ENCODE measurements at places on chromosomes 3 and 15.

- no peak for DNase-seq
Measured at GRCh38 chr3:123390865-123391600, 57.9 kb downstream of the ADCY5 start.

- no peak for DNase-seq
Measured at GRCh38 chr3:52813810-52814209, 16.7 kb downstream of the ITIH4 start.

DNA sequence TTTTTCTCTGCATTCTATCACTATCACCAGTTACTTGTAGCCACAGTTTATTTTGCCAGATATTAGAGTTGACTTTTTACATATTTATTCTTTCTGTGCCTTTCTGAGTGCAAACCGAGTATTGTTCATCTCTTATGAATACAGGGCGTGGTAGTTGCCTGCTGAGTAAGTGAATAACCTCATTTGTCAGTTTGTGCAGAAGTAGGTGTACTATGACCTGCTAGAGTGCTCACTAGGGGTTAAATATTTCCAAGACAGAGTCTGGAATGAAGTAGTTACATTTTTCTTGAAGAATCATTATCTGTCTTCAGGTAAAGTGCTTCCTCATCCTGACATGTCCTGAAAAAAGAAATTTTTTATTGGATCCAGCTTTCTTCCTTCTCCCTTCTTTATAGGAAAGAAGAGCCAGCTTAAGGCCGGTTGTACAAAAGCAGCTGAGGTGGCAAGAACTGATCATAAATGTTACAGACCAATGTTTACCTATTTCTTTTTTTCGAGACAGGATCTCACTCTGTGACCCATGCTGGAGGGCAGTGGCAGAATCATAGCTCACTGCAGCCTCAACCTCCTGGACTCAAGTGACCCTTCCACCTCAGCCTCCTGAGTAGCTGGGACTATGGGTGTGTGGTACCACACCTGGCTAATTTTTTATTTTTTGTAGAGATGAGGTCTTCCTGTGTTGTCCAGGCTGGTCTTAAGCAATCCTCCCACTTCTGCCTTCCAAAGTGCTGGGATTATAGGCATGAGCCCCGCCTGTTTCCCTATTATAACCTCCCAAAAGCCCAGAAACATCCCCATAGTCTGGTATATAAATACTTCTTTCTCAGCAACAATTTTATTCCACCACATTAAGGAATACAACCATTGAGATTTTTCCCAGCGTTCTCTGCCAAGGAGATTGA, 182.5 kb downstream of the TPRG1 start:
- no peak for DNase-seq

GRCh38 chr3:172711454-172711795, 558 bp upstream of the NCEH1 start:
- DNase-seq = no peak

DNA sequence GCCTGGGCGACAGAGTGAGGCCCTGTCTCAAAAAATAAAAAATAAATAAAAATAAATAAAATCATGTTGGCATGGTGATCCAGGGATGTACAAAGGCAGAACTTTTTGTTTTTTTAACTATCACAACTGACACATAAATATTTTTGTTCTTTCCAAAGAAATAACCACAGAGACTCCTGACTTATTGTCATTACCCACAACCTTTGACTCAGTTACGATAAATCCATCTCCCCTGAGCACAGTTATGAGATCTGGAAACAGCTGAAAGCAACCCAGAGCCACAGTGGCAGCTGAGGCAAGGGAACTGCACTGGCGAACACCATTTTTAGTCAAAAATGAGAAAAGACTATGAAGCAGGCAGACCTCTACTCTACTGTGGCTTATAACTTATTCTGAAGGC, 24.0 kb downstream of the OSBPL10 start:
- no peak for DNase-seq

All from stimulated activated naive CD8-positive, alpha-beta T cell treated with anti-CD3 and anti-CD28 coated beads, Interleukin-15, amount 100 ng/mL, for 72 hours (primary cell).